Epithelial cell of proximal tubule (primary cell): ENCODE measurements at places on chromosomes 11 and 22.

GRCh38 chr11:72239849-72240460 lies 4.0 kb downstream of the PHOX2A start:
- DNase-seq, result no peak

GRCh38 chr22:46557736-46558480 lies 20.5 kb upstream of the CELSR1 start:
- DNase-seq, result no peak

GRCh38 chr22:35624547-35624946 lies 7.4 kb upstream of the MB start:
- DNase-seq, result no peak

DNA sequence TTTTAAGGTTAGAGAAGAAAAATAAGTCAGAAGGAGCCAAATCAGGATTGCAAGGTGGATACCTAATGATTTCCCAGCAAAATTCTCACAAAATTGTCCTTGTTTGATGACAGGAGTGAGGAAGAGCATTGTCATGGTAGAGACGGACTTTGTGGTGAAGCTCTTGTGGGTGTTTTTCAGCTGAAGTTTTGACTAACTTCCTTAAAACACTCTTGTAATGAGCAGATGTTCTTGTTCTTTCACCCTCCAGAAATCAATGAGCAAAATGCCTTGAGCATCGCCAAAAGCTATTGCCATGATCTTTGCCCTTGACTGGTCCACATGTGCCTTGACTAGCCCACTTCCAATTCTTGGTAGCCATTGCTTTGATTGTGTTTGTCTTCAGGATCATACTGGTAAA lies 20.0 kb downstream of the CALCB start:
- no peak for DNase-seq

DNA sequence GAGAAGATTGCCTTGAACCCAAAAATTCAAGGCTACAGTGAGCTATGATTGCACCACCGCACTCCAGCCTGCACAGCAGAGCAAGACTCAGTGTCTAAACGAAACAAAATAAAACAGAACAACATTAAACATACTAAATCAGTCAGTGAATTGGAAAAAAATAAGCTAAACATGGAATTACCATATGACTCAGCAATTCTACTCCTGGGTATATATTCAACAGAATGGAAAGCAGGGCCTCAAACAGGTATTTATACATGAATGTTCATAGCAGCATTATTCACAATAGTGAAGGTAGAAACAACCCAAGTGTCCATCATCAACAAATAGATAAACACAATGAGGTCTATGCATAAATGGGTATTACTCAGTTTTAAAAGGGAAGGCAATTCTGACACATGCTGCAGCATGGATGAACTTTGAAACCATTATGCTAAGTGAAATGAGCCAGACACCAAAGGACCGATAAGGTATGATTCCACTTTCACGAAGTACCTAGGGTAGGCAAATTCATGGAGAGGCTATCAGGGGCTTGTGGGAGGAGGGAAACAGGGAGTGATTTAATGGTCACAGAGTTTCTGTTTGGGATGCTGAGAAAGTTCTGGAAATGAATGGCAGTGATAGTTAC lies 15.5 kb downstream of the NTM start:
- DNase-seq, result no peak
